ENCODE measurements at places on chromosomes 4 and X.

GRCh38 chrX:130902783-130903613, at the start of gene ENOX2:
TSS of gene ENOX2 (minus strand) at chrX:130903209. CDS start at chrX:130703216, 199,993 bp downstream.
- peak; percentile 99 for DNase-seq

GRCh38 chrX:101078716-101079598, at the start of gene TMEM35A:
TSS of gene TMEM35A (plus strand) at chrX:101078879. CDS start at chrX:101079003, 124 bp downstream.
- peak; percentile 25 for DNase-seq

DNA sequence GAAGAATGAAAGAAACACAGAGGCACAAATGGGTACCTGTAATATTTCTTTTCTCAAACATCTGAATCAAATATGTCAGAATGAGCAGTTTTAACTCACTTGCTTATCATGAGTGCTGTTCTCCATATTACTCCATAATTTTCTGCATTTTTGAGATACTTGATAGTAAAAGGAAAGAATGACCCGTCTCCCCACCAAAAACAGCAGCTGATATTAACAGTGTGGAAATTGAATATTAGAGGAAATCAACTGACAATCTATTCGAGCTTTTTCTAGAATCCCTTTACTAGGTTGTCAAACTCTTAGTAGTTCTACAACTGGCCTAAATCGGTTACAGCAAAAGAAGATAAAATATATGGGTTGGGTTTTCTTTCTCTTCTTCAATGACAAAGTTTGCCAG, 49.9 kb upstream of the HELT start:
- DNase-seq, result no peak

DNA sequence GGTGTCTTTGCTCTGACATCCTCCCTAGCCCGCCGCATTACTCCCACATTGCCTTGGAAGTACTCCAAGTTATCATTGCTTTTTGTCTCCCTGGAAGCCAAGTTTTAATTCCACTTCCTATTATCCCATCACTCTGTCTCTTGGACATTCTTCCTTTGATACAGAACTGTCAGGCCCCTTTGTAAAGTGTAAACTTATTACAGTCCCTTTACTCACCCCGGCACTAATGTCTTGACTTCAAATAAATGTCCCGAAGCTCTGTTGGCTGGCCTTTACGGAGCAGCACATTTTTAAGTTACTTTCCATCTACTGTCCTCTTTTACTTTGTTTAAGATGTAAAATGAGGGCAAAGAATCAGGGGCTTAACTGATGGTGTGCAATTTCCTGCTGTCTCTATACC, 223.5 kb upstream of the IGFBP7 start:
- no peak for DNase-seq

DNA sequence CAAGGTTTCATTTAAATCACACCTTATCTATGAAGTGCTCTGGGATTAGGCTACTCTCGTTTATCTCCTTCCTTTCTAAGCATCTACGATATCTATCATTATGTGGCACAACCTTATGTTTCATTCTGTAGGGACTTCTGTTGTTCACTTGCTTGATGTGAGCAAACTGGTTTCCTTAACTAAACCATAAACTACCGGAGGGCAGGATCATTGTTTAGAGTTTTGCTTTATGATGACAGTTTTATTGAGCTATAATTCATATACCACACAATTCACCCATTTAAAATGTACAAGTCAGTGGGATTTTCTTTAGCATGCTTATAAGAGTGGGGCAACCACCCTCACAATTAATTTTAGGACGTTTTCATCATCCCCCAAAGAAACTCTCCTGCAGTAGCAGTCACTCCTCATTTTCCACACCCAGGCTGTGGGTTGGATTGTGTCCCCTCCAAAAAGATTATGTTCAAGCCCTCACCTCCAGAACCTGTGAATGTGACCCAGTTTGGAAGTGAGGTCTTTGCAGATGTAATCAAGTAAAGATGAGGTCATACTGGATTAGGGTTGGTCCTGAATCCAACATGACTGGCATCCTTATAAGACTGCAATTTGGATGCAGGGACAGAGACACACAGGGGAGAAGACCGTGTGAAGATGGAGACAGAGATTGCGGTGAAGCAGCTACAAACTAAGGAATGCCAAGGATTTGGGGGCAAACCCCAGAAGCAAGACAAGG, 42.1 kb upstream of the SH3RF1 start:
- no peak for DNase-seq

DNA sequence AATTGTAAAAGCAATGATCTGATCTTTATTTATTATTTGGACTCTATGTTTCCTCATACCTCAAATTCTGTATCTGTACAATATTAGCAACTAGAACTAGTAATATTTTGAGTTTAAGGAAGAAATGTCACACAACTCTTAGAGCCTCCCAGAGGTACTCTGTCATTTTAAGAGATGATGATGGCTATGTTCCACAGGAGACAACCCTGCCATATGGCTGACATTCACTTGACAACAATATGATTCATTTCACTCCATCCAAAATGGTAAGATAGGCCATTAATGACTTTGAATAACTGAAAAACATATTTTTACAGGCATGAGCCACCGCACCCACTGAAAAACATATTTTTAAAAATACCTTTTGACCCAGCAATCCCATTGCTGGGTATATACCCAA, 190.3 kb downstream of the MAML3 start:
- no peak for DNase-seq

DNA sequence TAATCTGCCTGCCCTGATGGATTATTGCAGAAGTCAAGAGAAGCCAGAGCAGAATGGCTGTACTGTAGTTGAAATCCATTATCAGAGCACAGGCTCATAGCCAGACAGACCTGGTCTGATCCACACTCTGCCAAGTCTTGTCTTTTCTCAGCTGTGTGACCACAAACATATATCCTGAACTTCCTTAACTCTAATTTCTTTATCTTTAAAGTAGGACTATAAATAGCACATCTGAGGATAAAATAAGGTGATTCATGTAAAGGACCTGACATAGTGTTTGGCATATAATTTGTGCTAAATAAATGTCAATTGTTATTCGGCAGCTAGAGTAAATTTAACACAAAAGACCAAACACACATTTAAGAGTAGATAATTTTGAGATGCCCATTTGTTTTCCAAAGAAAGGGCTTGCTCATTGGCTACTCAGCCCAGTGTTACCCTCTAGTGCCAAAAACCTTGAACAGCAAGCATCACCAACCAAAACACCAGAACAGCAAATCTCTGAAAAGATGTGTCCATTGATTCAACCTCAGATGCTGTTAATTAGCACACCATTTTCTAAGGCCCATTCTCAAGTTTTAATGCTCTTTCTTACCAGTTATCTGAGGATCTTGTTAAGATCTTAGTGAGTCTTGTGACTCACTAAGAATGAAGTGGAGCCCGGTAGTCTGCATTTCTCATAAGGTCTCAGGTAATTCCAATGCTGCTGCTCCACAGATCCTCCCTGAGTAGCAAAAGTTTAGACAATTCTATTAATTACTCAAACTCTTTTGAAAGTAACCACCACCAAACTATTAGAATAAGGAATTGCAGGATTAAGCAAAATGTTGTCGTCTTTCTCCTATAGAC, 108.8 kb downstream of the HHIP start:
- DNase-seq, result peak; percentile 72

DNA sequence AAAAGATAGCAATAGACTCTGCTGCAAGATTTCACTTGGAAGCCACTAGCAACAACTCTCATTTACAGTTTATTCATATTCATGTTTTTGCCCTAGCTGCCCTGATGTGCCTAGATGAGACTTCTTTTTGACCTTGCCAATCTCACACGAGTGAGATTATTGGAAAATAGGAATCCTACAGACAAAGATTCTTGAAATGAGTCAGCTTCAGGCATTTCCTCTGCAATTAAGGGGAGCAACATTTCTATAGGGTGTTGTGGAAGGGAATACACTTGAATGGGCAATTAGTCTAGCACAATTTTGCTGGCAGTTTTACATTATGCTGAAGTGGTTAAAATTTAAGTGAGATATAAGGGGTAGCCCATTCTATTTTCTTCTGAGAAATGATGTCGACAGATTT, 217.0 kb upstream of the FAT4 start:
- no peak for DNase-seq

GRCh38 chr4:84482564-84483563, 16.2 kb downstream of the NKX6-1 start:
- DNase-seq, result no peak

GRCh38 chr4:168360271-168360670, 41.7 kb upstream of the DDX60 start:
- DNase-seq, result no peak

- peak; percentile 77 for DNase-seq
These were observed 2.1 kb downstream of the GAB3 start for GRCh38 chrX:154748712-154749339.

GRCh38 chrX:39047174-39047573, 245.9 kb downstream of the MID1IP1 start:
- DNase-seq, result no peak

Data from pons (tissue), 1 donor.